ENCODE measurements at places on chromosomes 4 and X. TPM values are rescaled to one million over a fixed set of nuclear protein-coding genes. Genes with fewer than 3 reads are reported as not detected.

Gene MXRA5
- total RNA-seq = 3.5 TPM

Gene C4orf36
- total RNA-seq = 1.2 TPM

Gene BRS3
- not detected for total RNA-seq

Gene SMIM10
- total RNA-seq = 4.5 TPM

Gene LONRF3
- total RNA-seq = 13.1 TPM

Gene BCLAF3
- 10.0 TPM for total RNA-seq

Gene VSIG4
- 448 TPM for total RNA-seq

Gene MAGEA2B
- total RNA-seq = not detected

Gene PASD1
- total RNA-seq = not detected
